ENCODE measurements at places on chromosomes 12 and 14.
A peak's percentile ranks its signal among the peaks of the same experiment; 100 is the strongest.

GRCh38 chr12:9124383-9125031 lies 8.8 kb upstream of the A2M start:
- DNase-seq, result no peak

DNA sequence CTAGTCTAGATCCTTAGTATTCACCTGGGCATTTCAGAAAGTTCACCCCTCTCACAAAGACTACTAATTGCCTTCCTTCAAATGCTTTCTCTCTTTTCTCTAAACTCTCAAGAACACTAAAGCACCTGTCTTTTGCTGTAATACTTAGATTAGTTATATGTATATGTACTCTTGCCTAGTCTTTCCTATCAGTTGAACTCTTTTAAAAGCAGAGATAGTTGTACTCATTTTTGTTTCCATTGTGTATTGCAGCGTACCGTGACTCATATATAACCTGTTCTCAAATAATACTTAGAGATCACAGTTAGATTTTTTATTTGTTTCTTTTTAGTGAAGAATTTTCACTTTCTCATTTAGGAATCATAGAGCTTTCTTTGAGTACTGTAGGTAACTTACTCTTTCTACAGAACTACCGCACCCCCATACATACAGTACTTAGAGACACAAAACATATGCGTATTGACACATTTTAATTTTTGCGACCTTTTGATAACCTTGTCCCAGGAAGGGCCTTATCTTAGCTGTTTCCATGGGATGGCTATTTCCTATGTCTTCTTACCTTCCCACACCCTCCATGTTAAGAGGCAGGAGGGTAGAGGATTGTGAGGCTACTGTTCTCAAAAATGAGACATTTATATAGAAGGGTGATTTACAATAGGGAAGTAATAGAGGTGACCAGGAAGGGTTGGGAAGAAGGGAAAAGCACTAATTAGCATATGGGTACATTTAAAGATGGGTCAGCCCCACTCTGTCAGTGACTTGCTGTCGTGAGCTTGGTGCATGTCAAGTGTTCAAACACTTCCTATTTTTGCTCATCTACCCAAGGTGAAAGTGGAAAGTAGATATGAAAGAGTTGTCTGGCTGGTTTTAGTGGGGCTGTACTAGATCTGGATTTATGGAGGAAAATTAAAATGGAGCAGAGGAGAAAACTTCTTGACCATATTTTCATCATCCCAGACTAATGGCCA lies 74.3 kb downstream of the PLEKHA5 start:
- no peak for DNase-seq

- DNase-seq, result no peak
These were observed 6.6 kb downstream of the LRRC9 start for GRCh38 chr14:59926534-59926933.

- no peak for DNase-seq
These were observed 60.7 kb downstream of the ZFC3H1 start for GRCh38 chr12:71602761-71603577.

GRCh38 chr14:101123618-101124510 lies 220.3 kb upstream of the RTL1 start:
- DNase-seq, result no peak

- DNase-seq, result no peak
These were observed 182.1 kb downstream of the C12orf50 start for GRCh38 chr12:87847147-87847546.

- DNase-seq, result no peak
These were observed 13.3 kb upstream of the LRRC10 start for GRCh38 chr12:69623970-69624369.

- no peak for DNase-seq
These were observed 153.0 kb downstream of the NOVA1 start for GRCh38 chr14:26444822-26445221.

DNA sequence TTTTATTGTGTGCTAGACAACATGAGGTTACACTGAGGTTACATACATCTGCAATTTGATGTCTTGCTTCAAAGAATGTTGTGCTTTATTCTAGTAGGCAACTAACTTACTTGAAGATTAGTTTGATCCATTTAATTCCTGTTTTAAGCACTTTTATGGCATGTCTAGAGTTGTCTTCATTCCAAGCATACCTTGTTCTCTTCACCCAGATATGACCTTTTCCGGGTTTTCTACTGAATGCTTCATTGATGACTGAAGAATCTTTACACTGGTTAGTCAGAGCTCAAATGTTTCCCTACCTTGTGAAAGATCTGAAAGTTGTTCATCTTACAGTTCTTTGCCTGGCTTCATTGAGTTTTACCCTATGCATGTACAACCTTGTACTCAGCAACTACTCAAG lies 274.0 kb upstream of the KITLG start:
- DNase-seq, result no peak

DNA sequence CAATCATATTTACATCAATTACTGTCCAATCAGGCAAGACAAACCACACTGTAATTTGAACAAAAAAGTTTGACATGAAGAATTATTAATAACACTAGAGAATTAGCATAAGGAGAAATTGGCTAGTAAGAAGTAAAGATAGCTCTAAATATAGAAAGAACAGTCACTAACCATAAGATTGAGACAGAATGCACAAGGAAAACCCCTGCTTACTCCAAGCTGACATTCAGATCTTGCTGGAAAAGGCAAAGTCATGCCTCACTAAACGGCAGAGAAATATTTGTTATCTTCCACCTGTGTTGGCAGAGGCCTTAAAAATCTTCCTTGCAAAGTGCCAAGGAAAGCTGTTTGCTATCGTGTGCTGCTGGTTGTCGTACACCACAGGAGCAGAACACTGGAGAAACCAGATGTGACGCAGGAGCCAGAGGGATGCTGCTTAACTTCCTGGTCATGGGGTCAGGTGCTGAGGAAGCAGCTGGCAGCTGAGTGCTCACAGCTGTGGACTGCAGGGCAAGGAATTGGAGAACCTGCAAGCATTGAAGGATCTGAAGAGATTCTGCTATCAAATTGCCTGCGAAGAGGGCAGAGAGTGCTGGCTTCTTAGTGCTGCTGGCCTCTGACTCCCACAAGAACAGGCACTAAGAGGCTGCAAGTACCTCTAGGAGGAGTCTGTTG lies 1323.3 kb downstream of the LRFN5 start:
- DNase-seq, result no peak

DNA sequence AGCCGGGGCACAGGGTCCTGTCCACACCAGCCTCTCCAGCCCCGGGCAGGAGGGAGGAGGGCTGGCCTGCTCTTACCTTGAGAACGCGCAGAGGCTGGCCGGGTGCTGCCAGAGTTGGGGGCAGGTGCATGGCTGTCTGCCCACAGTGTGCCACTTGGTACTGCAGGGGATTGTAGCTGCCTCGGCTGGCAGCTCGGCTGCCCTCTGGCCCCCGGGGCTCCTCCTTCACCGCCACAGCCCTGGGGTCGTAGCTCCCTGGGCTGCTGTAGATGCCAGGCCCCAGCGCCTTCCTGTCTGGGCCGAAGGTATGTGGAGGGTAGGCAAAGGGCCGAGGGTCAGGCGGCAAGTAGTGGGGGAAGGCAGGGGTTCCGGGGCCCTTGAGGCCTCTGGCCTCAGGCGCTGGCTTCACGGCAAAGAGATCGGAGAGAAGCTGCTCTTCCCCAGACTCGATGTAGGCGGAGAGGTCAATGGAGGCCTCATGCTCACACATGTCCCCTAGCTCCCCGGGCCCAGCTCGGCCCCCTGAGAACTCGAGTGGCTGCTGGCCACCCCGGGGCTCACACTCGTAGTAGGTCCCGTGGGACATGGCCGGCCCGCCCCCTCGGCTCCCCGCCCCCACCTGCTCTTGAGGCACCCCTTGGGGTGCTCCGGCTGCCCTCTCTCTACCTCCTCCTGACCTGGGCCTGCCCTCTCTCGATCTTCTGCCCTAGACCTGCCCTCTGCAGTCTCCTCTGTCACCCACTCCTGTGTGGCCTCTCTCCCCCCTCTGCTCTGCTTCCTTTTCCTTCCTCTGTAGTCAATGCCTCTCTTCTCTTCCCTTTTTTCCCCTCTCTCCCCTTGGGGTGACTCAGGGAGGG lies at the start of gene CEBPE:
TSS of gene CEBPE (minus strand) at position 750 of the 857 bp plus-strand sequence. CDS start at position 586, 164 bp downstream.
- DNase-seq, result no peak

GRCh38 chr12:64404470-64405256 lies 471 bp downstream of the XPOT start:
- peak; percentile 49 for DNase-seq

GRCh38 chr12:109192358-109192757 lies 76.0 kb downstream of the ACACB start:
- no peak for DNase-seq

GRCh38 chr12:74535536-74535935 lies 2.1 kb upstream of the ATXN7L3B start:
- no peak for DNase-seq

DNA sequence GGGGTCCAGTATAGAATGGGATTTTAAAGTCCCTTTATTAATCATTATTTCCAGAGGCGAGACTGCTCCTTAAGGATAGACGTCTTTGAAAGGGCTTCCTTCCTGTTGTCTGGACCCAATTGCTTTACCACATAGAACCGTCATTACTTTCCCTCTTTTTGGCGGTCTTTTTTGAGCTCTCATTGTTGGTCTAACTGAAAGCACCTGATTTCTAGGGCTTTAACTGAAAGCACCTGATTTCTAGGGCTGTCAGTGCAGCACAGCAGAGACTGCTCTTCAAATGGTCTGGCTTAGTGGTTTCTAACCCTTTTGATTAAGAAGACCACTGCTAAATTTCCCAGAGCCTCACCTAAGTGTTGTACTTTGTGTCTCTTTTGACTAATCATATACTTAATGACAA lies 95.8 kb downstream of the PRKCH start:
- no peak for DNase-seq

DNA sequence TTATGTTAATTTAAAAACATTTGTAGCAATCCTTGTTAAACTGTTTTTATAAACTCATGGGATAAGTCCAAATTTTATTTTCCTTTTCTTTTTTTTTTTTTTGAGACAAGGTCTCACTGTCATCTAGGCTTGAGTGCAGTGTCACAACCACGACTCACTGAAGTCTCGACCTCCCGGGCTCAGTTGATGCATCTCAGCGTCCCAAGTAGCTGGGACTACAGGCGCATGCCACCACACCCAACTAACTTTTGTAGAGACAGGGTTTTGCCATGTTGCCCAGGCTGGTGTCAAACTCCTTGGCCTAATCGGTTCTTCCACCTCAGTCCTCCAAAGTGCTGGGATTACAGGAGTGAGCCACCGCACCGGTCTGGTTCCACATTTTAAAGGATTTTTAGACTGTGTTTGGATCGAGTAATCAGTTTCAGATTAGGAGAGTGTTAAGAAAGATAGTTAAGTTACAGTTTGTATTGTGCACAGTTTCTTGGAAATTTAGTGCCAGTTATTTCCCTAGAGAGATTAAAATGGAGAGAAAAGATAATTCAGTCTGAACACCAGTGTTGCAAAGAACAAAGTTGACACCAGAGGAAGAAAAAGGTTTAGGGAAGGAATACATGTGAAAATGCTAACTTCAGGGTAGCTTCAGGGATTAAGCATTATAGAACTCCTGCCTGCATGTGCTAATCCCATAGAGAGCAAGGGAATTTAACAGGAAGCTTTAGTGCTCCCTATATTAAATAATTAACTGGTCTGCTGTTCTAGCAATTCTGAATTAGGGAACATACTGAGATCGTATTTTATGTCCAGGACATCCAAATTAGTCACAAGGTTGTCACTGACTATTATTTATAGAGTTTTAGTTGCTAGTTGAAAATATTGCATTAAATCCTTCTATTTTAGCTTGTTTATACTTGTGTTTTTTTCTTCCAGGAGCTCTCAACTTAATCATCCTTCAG lies 10.1 kb downstream of the RAP1B start:
- no peak for DNase-seq

DNA sequence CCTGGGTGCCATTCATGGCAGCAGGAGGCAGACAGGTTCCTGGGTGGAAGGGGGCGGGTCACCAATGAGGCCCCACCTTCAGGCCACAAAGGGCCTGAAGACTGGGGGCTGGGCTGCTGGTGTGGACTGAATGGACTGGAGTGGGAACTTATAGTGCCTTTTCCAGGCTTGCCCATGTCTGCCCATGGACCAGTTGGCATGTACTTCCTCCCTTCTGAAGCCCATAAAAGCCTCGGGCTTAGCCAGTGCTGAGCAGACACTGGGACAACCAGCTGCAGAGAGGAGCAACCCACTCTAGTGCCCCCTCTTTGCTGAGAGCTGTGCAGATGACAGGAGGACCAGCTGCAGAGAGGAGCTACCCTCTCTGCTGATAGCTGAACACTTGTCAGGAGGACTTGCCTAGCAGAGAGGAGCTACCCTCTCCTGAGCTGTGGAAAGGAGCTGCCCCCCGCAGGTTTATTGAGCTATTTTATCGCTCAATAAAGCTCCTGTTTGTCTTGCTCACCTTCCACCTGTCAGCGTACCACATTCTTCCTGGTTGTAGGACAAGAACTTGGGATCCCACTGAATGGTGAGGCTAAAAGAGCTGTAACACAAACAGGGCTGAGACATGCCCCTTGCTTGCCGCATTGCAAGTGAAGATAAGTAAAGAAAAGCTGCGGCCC lies 34.0 kb downstream of the APAF1 start:
- DNase-seq, result no peak

- DNase-seq, result peak; percentile 94
These were observed 52.9 kb downstream of the TECPR2 start for GRCh38 chr14:102415671-102416070.

- DNase-seq, result no peak
These were observed 94.1 kb downstream of the DUSP16 start for GRCh38 chr12:12468575-12468974.

DNA sequence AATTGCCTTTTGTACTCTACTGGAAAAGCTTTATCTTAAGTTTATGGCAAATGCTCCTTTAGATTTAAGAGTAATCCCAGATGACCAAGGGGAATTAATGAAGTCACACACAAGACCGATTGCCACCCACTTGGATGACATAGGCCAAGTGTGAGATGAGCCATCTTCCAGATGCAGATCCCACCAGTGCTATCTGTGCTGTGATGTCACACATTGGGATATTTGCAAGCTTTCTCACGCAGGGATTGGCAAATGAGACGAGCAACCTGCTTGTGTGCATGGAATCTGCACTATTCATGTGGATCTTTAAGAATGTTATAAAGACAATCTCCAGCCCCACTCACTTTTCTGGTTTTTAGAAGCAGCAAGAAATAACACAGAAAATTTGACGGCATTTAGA lies 602.1 kb upstream of the TMEM132C start:
- DNase-seq, result no peak

DNA sequence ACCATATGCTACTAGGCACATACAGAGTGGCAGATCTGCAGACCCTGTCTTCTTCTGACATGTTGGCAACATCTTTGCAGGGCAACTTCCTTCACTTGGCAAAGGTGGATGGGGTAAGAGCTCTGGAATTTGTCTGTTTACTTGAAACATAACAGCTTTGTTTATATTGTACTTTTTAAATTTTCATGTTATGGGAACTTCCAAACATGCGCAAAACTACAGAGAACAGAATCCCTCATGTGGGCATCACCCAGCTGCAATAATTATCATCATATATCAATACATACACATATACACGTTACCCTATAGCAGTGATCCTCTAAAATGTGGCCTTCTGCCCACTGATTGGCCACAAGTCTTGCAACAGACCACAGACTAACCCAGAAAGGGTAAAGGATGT lies 103.4 kb downstream of the STAB2 start:
- no peak for DNase-seq

DNA sequence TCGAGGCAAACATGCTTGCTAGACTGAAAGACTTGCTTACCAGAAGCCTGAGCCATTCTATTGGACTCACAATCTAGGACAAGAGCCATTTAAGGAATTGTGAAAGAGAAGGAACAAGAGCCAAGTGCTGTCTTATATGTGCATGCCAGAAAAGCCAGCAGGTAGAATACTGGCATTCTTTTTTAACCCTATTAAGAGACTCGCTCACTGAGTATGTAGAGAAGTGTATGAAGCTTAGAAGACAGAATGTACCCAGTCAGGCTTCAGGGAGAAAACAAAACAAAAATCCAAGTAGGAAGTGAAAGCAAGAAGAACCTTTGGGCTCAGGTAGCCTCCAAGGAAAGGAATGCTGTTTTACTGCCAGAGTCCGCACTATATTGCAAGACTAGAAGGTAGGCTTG lies 65.9 kb downstream of the DCAF5 start:
- no peak for DNase-seq

Measured in Ammon's horn (tissue), 1 donor.